ENCODE measurements at places on chromosomes 12 and 14. TPM values are rescaled to one million over a fixed set of nuclear protein-coding genes. Genes with fewer than 3 reads are reported as not detected.

The FLRT2 gene
- polyA plus RNA-seq: 2.4 TPM

The RND1 gene
- polyA plus RNA-seq: 17.8 TPM

The WNT5B gene
- 1.2 TPM for polyA plus RNA-seq

The NYNRIN gene
- 15.2 TPM for polyA plus RNA-seq

The ARHGAP9 gene
- polyA plus RNA-seq: 7.0 TPM

The AQP2 gene
- polyA plus RNA-seq: not detected

The CTDSP2 gene
- 129 TPM for polyA plus RNA-seq

Data from H1 (cell line).